Osteocyte (in vitro differentiated cells): ENCODE measurements at places on chromosomes 13 and 19. TPM values are rescaled to one million over a fixed set of nuclear protein-coding genes. Genes with fewer than 3 reads are reported as not detected.
A peak's percentile ranks its signal among the peaks of the same experiment; 100 is the strongest.

GRCh38 chr19:30026933-30027332, 84.9 kb downstream of the URI1 start:
- DNase-seq, result no peak

DNA sequence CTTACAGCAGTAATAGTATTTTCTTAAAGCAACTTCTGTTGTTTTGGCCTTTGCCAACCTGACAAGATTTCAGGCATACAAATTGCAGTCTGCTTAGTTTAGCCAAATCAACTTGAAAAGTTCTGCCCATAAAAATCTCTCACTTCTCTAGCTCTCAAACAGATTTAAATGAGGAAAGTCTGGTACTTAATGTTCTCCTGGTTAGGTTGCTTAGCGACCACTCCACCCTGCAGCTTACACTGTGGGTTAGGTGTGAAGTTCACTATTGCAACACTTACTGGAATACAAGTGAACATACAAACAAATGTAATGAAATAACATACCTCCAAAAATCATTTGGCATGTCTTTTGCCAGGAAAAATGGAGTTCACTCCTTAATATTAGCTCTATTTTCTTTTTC, 178.7 kb upstream of the PCDH9 start:
- no peak for DNase-seq

OSCAR gene
- total RNA-seq, result 0.32 and 0.47 TPM in 2 replicates

DNA sequence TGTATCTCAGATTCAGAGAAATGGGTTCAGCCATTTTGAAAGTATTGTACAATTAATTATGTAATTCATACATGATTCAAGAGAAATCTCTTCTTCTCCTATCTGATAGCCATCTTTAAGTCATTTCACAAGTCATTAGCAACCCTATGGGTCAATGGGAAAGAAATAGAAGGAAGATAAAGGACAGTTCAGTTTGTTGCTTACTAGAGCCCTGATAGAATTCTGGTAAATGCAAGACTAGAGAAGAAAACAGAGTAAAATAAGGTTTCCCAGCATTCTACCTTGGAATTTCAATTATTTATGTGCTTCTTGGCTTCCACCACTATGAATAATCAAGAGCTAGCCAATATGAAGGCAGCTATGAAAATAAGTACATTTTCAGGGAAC, 117.7 kb downstream of the LHFPL6 start:
- DNase-seq, result no peak

GRCh38 chr19:43765109-43765876, 10.5 kb upstream of the SMG9 start:
- DNase-seq, result peak; percentile 87

AZU1 gene
- 0.91 and 1.0 TPM in 2 replicates for total RNA-seq

NBEA gene
- total RNA-seq, result 10.9 and 11.5 TPM in 2 replicates

DNA sequence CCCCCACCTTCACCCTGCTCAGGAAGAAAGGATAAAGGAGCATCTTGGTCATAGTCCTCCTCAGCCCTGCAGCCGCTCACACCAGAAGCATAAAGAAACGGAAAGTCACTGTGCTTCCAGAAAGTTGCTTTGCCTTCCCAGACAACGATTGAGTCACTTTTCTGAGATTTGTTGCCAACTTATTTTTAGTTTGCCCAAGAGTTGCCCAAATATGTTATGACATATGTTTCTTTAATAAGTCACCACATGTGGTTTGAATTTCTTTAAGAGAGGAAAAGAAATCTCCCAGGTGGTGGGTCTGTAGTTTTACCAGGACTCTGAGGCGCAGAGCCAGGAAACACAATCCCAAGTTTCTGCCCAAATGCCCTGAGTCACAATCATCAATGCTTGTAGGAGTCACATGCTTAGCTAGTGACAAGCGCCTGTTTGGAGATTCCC, 63.4 kb upstream of the LRCH1 start:
- no peak for DNase-seq

- no peak for DNase-seq
These were observed 7.3 kb downstream of the ELOF1 start for GRCh38 chr19:11551603-11552235.

DNA sequence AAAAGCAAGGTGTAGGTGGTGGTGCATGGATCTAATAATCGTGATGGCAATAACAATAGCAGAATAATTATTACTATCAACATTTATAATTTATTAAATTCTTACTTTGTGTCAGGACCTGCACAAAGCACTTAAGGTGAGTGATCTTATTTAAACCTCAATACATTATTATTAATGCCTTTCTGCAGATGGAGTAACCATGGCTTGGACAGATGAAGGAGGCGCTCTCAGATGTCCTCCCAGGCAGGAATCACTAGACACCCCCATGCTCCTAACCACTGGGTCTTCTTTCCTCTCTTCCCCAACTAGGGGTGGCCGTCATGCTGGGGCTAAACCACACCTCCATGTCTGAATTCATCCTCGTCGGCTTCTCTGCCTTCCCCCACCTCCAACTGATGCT, at the start of gene OR10H2:
Gene OR10H2 (plus strand): TSS at position 301 of the 400 bp plus-strand sequence. CDS start 20 bp downstream, at position 321.
- DNase-seq, result no peak

GRCh38 chr13:32838945-32839344, 177.3 kb upstream of the KL start:
- DNase-seq, result no peak

DNA sequence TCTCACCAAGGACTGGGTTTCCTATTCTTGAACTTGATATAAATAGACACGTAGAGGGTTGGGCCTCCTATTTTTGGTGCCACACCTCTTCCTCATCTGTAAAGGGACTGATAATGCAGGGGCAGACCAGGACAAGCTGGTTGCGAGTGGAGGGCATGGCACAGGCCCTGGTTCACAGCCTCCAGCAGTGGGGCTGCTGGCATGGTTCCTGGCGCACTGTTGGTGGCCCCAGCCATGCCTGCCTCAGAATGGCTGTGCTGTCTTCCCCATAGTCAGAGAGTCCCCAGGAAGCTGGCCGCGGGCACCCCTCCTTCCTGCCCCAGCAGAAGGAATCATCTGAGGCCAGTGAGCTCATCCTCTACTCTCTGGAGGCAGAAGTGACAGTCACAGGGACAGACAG, 10.5 kb upstream of the OVOL3 start:
- no peak for DNase-seq

RASGRP4 gene
- total RNA-seq, result not detected in 2 replicates

BRCA2 gene
- 2.6 and 2.8 TPM in 2 replicates for total RNA-seq

GRCh38 chr13:110310541-110311442, 3.7 kb downstream of the COL4A2 start:
- DNase-seq, result no peak

IGFL3 gene
- not detected in 2 replicates for total RNA-seq

DNA sequence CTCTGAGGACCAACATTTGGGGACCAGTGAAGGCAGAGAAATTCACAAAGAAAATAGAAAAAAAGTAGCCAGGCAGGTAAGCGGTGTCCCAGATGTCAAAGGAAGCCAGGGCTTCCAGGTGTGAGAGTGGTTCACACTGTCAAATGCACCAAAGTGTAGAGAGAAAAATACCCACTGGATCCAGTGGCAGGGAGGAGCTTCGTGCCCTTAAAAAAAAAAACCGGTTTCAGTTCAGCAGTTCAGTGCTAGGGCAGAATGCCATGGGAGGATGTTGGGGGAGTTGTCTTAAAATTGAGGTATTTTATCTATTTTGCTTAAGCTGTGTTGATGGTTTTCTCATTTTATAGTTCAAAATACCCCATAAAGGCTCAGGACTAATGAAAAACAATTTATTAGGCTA, 47.8 kb upstream of the C1QTNF9 start:
- DNase-seq, result no peak

ACTN4 gene
- 525 and 560 TPM in 2 replicates for total RNA-seq

ZBTB32 gene
- total RNA-seq, result not detected in 2 replicates

DNA sequence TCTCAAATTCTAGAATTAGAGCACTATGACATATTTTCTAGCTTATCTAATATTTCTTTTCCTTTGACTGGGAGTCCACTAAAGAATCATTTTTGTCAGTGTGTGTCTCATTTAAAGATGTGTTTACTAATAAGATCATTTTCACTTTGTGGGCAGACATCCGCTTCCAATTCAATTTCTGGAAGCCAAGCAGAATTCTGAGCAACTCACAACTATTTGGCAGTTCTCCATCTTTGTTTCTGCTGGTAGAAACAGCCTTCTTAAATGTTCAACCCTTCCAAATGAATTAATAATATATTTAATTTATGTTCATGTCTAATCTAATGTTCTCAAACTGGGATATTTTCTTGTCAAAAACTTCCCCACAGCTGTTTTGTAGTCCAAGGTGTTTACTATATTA, 411.8 kb downstream of the KCTD12 start:
- DNase-seq, result no peak

CYP4F11 gene
- total RNA-seq, result not detected in 2 replicates

TJP3 gene
- not detected in 2 replicates for total RNA-seq

DPF1 gene
- 0.63 and 2.2 TPM in 2 replicates for total RNA-seq

ZIM2 gene
- not detected in 2 replicates for total RNA-seq

DNA sequence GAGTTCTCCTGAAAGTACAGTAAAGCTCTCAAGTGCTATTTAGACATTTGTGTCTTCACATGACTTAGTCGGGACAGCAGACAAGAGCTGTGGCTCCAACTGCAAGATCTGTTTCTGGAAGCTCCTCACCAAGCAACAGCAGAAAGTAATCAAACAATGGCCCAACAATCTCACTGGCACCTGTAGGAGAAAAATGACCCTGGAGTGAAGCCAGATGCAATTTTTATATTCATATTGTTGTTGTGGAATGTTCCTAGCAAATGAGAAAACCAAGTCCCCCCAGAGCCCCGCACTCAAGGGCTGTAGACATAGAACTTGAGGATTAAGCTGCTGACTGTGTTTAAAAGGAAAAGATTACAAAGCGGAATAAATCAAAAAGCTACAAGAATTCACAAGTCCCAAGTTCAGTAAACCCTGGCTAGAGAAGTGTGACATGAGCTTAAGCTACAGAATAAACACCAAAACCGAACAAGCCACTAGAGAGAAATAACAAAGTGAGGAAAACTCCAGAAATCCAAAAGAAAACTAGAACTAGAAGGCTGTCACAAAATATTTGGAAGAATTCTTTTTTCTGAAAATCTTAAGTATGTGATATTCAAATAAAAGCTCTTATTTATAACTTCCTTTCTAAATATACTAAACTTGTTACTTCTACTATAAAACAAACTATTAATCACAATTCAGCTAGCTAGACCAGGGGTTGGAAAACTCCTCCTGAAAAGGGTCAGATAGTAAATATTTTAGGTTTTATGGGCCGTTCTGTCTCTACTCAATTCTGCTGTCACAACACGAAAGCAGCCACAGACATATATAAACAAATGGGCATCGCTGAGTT, 454.5 kb downstream of the SUCLA2 start:
- no peak for DNase-seq

DNA sequence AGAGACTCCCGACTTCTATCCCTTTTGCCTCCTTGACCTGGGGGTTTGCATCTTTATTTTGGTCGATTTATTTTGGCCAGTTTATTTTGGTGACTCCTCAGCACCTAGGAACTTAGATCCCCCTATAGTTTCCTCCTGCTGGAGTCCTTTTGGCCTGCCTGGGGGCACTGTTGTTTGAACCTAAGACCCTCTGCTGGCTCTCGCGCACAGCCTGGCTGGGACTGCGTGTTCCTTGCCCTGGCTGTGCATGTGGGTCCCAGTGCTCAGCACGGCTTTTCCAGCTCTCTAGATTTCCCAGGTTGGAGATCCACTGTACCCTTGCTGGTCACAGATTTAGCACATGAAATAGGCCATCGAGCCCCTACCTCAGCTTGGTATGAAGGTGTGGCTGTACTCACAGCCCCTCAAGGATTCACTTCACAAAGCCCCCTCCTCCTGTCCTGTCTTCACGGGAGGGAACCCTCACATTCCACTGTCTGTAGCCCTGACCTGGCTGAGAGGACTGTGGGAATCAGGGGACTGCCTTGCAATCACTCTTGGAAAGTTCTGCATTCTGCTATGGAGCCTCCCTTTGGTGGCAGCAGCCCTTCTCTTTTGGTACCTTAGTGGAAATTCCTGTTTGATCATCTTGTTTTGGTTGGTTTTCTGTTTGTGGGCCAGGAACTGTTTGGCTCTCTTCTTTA, 8.3 kb downstream of the UBAC2 start:
- peak; percentile 63 for DNase-seq

SLC7A10 gene
- total RNA-seq, result not detected in 2 replicates

GRCh38 chr19:12325690-12326089, 7.7 kb downstream of the ZNF563 start:
- DNase-seq, result no peak

DNA sequence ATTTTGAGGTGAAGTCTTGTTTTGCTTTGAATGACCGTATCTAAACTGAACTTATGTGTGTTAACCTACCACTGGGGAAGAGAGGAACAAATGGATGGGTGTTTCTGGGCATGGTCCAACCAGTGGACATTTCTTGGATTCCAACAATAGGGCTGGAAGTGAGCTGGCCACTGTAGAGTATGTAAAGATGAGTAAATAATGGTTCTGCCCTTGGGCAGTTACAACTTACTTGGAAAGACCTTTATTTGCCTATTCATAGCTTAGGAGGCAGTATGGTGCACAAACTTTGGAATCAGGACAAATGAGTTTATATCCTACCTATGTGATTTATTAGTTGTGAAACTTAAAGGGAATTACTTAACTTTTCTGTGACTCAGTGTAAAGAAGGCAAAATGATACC, 429.5 kb downstream of the HS6ST3 start:
- no peak for DNase-seq

KL gene
- total RNA-seq, result 0.08 TPM in 1 of 2 replicates, not detected in the other

DNA sequence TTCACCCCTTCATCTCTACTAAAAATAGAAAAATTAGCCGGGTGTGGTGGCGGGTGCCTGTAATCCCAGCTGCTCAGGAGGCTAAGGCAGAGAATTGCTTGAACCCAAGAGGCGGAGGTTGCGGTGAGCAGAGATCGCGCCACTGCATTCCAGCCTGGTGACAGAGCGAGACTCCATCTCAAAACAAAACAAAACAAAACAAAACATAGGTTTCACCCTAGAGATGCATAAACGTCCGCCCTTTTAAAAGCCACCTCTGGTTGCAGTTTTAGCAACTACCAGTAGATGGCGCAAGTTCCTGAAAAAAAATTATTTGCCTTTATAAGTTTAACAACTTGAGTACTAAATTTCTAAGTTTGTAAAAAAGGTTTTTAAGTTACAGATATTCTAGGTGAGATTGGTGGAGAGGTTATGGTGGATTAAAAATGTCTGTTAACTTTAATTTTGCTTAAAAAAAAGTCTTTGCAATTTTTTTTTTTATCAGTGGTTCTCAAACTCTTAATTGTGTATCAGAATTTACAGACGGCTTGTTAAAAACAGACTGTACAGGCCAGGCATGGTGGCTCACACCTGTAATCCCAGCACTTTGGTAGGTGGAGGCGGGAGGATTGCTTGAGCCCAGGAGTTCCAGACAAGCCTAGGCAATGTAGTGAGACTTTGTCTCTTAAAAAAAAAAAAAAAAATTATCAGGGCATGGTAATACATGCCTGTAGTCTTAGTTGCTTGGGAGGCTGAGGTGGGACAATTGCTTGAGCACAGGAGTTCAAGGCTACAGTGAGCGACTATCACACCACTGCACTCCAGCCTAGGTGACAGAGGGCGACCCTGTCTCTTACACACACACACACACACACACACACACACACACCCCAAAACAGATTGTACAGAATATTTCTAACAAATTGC, 42.1 kb downstream of the NAA16 start:
- DNase-seq, result no peak

GRCh38 chr19:35432911-35433310, 15.1 kb upstream of the FFAR2 start:
- no peak for DNase-seq
